Mammary microvascular endothelial cell (primary cell): ENCODE measurements at places on chromosomes 5 and 9. TPM values are rescaled to one million over a fixed set of nuclear protein-coding genes. Genes with fewer than 3 reads are reported as not detected.

DRD1 gene
- total RNA-seq = not detected in 2 replicates

COL15A1 gene
- total RNA-seq = 9.6 and 10.0 TPM in 2 replicates

C9orf43 gene
- 0.13 and 0.39 TPM in 2 replicates for total RNA-seq

GRIA1 gene
- not detected in 2 replicates for total RNA-seq

BTNL3 gene
- not detected in 2 replicates for total RNA-seq

ACSL6 gene
- not detected in 2 replicates for total RNA-seq

GABRG2 gene
- total RNA-seq = not detected in 2 replicates

MARCHF3 gene
- 24.3 and 29.4 TPM in 2 replicates for total RNA-seq

DNM1 gene
- not detected in 2 replicates for total RNA-seq

ZNF454 gene
- 0.47 and 0.74 TPM in 2 replicates for total RNA-seq

CDX1 gene
- not detected in 2 replicates for total RNA-seq

TMEM252 gene
- total RNA-seq = not detected in 2 replicates

PCDHA1 gene
- not detected in 2 replicates for total RNA-seq

MSX2 gene
- total RNA-seq = 0.25 TPM in 1 of 2 replicates, not detected in the other

ANKRD31 gene
- total RNA-seq = not detected in 2 replicates

FOXD4L4 gene
- total RNA-seq = not detected in 2 replicates

MACIR gene
- 7.4 and 8.0 TPM in 2 replicates for total RNA-seq

PIP5K1B gene
- not detected in 2 replicates for total RNA-seq

LCN1 gene
- not detected in 2 replicates for total RNA-seq

CLINT1 gene
- total RNA-seq = 57.7 TPM in 2 replicates

ANKRD33B gene
- total RNA-seq = 5.3 and 6.9 TPM in 2 replicates

PCDHB8 gene
- 0.25 TPM in 1 of 2 replicates, not detected in the other for total RNA-seq

OGN gene
- total RNA-seq = not detected in 2 replicates

CAAP1 gene
- total RNA-seq = 11.3 and 19.1 TPM in 2 replicates

PCDHB5 gene
- total RNA-seq = 0.15 and 0.47 TPM in 2 replicates

AGXT2 gene
- total RNA-seq = not detected in 2 replicates

CYSRT1 gene
- 0.20 and 0.25 TPM in 2 replicates for total RNA-seq

RANBP3L gene
- total RNA-seq = not detected in 2 replicates

NUTM2G gene
- not detected in 2 replicates for total RNA-seq

ASPN gene
- 0.07 TPM in 1 of 2 replicates, not detected in the other for total RNA-seq

RAD17 gene
- total RNA-seq = 11.9 TPM in 2 replicates

PTPN3 gene
- total RNA-seq = under 0.01 and 0.05 TPM in 2 replicates

SPINK13 gene
- not detected in 2 replicates for total RNA-seq

LHX6 gene
- total RNA-seq = 16.9 and 17.3 TPM in 2 replicates

AK1 gene
- 55.0 and 101 TPM in 2 replicates for total RNA-seq

SLC25A48 gene
- total RNA-seq = not detected in 2 replicates

PCDHGB3 gene
- total RNA-seq = 0.67 and 1.4 TPM in 2 replicates

TMEM174 gene
- not detected in 2 replicates for total RNA-seq

TAF7 gene
- total RNA-seq = 44.8 and 50.7 TPM in 2 replicates

S100Z gene
- total RNA-seq = not detected in 2 replicates

SCGB3A2 gene
- total RNA-seq = not detected in 2 replicates

SLIT3 gene
- under 0.01 and 0.10 TPM in 2 replicates for total RNA-seq

NRG2 gene
- total RNA-seq = 0.69 and 1.1 TPM in 2 replicates

ALDH7A1 gene
- total RNA-seq = 15.8 and 19.6 TPM in 2 replicates

SPACA9 gene
- total RNA-seq = 1.4 and 1.5 TPM in 2 replicates

ZNF608 gene
- total RNA-seq = 4.8 and 11.0 TPM in 2 replicates

CDH6 gene
- total RNA-seq = 0.05 and 0.20 TPM in 2 replicates

TRIM7 gene
- 13.6 and 16.6 TPM in 2 replicates for total RNA-seq

DDX31 gene
- total RNA-seq = 9.9 and 11.7 TPM in 2 replicates
